ENCODE measurements at places on chromosomes 1 and 21.

DNA sequence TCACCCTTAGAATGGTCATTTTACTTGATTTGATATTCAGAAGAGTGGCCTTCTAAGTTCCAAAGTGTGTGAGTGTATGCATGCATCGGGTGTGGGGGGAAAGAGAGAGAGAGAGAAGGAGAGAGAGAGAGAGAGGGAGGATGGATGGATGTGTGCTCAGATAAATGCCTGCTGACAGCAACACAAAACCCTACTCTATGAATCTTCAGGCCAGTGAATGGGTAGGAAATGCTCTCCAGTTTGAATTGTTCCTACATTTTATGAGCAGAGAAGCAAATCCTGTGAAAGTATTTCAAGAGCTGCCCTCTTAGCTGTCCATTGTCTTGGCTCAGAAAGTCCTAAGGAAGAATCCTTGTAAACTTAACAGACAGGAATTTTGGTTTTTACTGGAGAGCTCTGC, 7.4 kb downstream of the JAM2 start:
- no peak for DNase-seq

DNA sequence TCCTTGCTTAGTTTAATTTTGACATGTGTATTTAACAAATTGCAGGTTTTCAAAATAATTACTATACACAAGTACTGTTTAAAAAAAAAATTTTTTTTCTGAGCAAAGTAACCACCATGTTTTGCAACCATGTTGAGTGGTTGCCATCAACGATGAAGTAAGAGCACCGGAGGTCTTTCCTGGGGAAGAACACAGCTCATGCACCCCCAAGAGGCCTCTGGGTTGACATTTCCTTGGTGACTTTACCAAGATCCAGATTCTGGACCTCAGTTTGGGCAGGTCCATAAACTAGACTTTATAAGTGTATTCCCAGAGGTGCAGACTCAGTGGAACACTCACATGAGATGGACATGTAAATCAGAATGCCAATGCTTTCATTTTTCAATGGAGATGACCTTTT, 36.8 kb upstream of the RALGPS2 start:
- DNase-seq, result no peak

DNA sequence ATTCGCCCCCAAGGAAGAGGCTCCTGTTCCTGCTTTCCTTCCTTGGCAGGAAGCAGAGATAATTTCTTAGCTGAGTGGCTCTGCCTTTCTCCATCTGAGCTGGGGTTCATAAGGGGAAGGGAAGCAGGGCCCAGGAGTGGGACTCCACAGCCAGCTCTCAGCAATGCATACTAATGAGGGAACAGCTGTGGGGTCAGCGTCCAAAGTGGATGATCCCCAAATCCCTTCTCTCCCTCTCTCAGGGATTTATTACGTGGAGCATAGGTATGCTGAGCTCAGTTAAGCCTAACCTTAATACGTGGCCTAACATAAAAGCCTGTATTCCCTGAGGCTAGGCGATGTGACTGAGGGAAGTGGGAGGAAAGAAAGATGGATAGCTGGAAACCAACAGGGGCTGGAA, 87.3 kb upstream of the CTTNBP2NL start:
- DNase-seq, result no peak

DNA sequence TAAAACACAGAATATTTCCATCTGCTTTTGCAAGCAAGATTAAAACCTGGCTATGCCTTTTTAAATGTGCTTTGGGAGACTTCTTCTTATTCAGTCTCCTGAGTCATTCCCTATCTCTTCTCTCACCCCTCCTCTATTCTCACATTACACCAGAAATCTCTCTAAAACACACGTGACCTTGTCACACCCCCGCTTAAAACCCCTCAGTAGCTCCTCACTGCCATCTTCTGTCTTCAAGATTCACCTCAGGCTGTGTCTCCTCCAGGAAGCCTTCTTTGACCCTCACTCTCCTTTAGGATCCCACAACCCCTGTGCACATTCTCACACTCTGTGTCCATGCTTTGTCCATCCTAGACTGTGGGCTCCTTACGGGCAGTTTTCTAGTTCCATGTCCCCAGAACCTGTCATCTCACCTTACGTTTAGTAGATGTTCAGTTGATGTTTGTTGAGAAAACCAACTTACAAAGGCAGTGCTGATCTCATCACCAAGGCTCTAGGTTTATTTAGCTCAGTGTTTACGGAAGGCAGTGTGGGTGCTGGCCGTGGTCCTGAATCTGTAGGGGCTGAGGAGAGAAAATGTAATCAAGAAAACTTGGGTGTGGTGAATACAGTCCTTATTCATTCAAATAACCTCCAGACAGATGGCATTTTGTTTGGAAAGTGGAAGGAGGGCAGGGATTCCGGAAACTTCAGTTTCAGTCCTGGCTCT, 143.5 kb downstream of the DMRTA2 start:
- DNase-seq, result no peak

- DNase-seq, result no peak
Observed at GRCh38 chr1:186595969-186596368, 84.3 kb downstream of the PTGS2 start.

DNA sequence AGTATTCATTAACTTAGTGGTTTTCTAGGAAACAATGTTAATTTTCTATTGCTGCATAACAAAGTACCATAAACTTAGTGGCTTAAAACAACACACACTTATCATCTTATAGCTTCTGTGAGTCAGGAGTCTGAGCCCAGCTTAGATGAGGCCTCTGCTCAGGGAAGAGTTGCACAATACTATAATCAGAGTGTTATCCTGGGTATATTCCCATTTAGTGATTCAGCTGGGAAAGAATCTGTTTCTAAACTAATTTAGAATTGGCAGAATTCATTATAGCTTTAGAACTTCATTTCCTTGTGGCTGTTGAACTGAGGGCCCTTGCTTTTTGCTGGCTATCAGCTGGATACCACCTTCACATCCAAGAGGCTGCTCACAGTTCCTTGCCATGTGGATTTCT, 515.5 kb downstream of the BRINP3 start:
- DNase-seq, result no peak

- DNase-seq, result no peak
Observed at GRCh38 chr1:174764191-174764590, 235.6 kb upstream of the CACYBP start.

- DNase-seq, result no peak
Observed at GRCh38 chr1:111227434-111227833, at the start of gene CHI3L2. TSS of gene CHI3L2 (plus strand) at chr1:111227713. CDS start at chr1:111227730, 17 bp downstream.

DNA sequence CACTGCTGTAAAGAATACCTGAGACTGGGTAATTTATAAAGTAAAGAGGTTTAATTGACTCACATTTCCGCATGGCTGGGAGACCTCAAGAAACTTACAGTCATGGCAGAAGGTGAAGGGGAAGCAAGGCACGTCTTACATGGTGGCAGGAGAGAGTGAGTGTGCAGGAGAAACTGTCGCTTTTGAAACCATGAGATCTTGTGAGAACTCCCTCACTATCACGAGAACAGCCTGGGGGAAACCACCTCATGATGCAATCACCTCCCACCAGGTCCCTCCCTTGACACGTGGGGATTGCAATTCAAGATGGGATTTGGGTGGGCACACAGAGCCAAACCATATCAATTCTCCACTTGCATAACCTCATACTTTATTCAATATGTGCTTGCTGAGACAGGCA, 76.6 kb downstream of the GIPC2 start:
- no peak for DNase-seq

DNA sequence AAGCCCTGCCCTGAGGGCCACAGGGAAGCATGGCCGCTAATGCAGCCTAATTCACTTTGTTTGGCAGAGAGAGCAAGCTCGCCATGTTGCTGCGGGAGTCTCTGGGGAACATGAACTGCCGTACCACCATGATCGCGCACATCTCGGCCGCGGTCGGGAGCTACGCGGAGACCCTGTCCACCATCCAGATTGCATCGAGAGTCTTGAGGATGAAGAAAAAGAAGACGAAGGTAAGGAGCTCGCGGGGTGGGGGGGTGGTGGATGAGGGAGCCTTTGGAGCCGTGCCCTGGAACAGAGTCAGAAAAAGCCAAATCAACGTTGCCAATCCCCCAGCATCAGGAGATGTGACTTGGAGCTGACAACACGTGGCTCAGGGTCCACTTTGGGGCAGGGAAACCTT, 529.4 kb downstream of the KIF26B start:
- no peak for DNase-seq

GRCh38 chr1:183979437-183979836, 58.1 kb downstream of the COLGALT2 start:
- no peak for DNase-seq
